OCI-M1 (cell line): ENCODE measurements at places on chromosomes 3 and 15.

DNA sequence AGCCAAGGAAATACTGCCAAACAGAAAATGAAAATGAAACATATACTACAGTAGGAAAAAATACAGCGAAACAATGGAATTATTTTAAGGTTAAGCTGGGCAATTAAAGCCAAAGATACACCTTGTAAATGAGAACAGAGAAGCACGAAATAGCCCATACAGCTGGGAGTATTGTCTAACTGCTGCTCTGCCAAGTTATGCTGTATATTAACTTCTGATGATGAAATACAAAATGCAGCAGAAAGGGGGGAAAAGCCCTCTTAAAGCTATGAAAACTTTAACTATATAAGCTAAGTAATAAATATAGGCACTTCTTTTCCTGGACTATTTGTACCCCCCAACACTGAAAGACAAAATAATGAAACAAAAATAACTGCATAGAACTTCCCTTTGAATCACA is 449.0 kb downstream of the FOXP1 start:
- no peak for DNase-seq

- DNase-seq: no peak
Measured at GRCh38 chr3:159765030-159765859, 223.4 kb upstream of the IL12A start.

- no peak for DNase-seq
Measured at GRCh38 chr15:63501256-63502089, 2.9 kb upstream of the USP3 start.

GRCh38 chr3:192031941-192032340 is 571.0 kb downstream of the PYDC2 start:
- no peak for DNase-seq

- DNase-seq: no peak
Measured at GRCh38 chr3:139642996-139643395, 34.8 kb downstream of the NMNAT3 start.

DNA sequence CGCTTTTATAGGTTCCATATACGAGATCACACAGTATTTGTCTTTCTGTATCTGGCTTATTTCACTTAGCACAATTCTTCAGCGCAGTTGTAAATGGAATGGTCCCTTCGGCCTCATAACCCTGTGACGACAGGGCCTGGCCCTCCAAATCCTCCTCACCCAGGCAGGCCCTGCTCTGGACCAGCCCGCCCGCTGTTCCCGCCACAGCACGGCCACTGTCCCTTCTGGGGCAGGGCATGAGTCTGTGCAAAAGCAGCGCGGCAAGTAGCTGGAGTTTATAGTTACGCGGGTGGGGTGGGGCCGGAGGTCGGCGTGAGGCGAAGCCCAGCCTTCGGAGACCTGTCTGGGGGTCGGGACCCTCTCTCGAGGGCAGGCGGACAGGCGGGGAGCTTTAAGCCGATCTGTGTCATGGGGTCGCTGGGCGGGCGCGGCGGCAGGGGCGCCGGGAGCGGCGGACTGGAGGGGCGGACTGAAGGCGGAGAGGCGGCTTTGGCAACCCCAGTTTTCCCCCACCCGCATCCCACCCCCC is 543 bp downstream of the ARPIN start:
- DNase-seq: no peak

- DNase-seq: no peak
Measured at GRCh38 chr3:109339714-109340648, 2.6 kb upstream of the DPPA4 start.

DNA sequence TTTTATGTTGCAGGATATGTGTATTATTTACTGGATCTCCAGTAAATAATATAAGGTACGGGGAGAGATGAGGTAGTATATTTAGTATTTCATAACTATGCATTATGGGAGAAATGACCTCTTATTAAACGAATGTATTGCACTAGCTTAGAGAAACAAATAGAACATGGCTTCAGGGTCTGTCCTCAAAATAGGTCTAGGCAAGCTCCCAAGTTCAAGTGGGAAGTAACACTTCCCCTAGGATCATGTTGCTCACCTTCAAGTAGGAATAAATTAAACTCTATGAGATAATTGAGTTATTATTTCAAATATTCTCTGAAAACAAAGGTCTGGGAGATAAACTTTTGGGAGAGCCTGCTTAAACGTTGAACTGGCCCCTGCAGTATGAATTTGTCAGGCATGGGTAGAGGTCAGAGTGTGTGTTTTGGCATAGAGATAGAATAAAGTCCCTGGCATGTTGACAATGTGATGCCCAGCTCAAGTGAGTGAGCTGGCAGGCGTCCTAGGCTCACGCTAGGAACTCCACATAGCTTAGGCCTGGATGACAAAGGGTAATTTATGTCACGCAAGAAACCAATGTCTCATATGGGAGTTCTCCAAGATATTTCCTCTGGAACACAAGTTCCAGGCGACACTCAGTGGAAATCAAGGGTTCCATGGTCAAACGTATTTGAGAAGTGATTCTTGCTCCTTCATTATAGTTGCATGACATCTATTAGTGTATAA is 236.8 kb downstream of the CACNA2D3 start:
- no peak for DNase-seq

- DNase-seq: peak; percentile 33
Measured at GRCh38 chr15:50871832-50872231, 36.7 kb upstream of the AP4E1 start.

DNA sequence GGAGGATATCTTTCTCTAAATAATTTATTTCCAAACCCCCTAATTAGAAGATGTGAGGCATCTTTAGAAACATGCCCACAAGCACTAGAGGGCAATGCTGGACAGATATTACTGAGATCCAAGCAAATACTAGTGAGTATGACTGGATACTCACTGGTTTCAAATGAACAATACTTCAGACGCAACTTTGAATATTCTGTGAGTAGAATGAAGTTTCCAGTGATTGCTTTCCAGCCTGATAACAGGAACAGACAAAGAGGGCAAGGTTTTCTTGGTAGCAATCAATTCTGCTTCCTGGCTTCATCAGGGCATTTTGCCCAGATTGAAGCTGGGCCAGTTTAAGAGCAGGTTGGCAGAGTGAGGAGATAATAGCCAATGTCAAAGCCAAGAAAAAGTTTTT is 442.6 kb upstream of the PDZRN3 start:
- DNase-seq: peak; percentile 22

DNA sequence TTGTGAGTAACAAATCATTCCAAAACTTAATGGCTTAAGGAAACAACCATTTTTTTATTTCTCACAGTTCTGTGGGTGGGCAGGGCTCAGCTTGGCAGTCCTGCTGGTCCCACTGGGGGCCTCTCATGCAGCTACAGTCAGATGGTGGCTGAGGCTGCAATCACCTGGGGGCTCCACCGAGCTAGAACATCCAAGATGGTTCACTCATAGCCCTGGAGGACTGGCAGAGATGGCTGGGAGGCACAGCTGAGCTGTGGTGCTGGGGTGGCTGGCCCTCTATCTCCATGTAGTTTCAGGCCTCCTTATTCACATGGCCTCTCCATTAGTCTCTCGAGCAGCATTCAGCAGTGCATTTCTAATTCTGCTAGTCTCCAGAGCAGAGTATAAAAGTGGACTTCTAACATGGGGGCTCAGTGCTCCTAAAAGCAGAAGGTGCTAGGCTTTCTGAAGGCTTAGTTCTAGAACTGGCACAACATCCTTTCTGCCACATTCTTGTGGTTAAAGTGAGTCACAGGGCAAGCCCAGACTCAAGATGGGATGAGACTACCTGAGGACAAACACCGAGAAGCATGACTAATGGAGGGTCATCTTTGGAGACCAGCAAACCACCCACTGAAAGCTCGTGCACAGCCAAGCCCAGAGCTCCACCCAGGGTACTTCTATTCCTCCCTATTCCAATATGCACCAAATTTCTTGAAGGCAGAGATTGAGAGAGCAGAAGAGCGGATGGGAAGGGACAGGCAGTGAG is 6.3 kb downstream of the CAV3 start:
- no peak for DNase-seq

DNA sequence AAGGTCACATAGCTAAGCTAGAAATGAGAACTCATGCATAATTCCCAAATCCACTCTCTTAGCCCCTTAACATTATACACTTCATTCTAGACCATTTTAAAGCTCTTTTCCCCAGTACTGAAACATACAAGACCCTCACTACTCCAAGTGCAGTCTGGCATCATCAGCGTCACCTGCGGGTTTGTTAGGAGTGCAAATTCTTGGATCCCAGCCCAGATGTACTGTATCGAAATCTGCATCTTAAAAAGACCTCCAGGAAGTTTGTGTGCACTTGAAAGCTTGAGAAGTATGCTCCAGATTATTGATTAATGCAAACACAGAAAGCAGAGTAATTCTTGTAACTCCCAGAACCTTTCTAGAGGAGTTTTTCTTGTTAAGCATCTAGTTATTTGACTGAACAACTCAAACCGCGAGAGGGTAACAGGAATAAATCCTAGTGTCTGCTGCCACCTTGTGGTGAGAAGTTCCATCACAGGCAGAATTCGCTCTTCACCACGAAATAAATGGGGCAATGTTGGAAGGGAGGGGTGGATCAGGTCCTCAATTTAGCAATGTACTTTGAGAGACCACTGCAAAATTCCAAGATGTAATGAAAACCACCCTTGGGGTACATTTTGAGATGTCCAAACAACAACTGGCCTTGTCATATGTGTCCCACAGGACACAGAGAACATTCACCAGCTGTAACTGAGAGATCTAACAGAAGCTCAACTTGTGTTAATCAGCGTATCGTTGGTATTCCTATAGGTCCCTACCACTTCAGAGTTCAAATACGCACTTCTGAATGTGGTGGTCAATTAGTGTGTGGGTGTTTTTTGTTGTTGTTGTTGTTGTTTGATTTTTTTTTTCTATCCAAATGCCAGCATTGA is 583 bp upstream of the C3orf49 start:
- DNase-seq: peak; percentile 77
